ENCODE measurements at places on chromosomes 6 and 20.

DNA sequence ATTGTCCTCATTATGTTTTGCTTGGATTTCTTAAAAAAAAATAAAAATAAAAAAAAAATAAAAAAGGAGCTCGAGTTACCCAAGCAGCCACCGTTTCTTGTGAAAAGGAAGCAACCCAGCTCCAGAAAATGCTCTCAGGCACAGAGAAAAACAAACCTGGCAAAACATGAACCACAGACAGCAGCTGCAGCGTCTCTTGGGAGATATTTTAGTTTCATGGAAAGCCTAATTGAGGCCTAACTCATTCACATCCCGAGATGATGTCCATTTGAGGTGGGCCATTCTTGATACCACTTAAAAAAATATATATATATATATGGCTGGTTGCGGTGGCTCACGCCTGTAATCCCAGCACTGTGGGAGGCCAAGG, 13.7 kb upstream of the MRAP2 start:
- no peak for DNase-seq

- no peak for DNase-seq
Observed at GRCh38 chr6:126723541-126724170, 383.7 kb downstream of the CENPW start.

GRCh38 chr6:106158816-106159215, 72.7 kb downstream of the PRDM1 start:
- no peak for DNase-seq

DNA sequence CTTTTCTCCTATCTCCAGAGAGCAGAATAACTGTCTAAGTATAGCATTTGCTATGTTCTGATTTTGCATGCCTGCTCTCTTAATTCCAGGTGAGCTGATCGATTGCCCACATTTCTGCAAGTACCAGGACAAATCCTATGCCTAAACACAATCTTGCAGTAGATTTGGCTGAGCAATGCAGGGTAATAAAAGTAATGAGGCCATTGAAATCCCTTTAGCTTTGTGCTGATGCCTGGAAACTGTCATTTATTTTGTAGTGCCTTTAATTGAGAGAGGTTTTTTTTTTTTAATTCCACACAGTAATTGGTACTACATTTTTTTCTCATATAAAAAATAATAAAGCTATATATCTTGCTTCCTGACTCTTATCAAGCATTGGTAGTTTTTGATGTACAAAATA, 252.3 kb downstream of the NKAIN2 start:
- no peak for DNase-seq

GRCh38 chr6:161238081-161238480, 35.8 kb downstream of the AGPAT4 start:
- DNase-seq, result no peak

GRCh38 chr6:14656649-14657048, 539.1 kb downstream of the CD83 start:
- DNase-seq, result no peak

GRCh38 chr20:46708172-46708860, 1.1 kb upstream of the SLC2A10 start:
- no peak for DNase-seq

- no peak for DNase-seq
Observed at GRCh38 chr6:152356662-152357061, 280.5 kb downstream of the SYNE1 start.

GRCh38 chr20:56207656-56208055, 40.9 kb upstream of the MC3R start:
- DNase-seq, result no peak

DNA sequence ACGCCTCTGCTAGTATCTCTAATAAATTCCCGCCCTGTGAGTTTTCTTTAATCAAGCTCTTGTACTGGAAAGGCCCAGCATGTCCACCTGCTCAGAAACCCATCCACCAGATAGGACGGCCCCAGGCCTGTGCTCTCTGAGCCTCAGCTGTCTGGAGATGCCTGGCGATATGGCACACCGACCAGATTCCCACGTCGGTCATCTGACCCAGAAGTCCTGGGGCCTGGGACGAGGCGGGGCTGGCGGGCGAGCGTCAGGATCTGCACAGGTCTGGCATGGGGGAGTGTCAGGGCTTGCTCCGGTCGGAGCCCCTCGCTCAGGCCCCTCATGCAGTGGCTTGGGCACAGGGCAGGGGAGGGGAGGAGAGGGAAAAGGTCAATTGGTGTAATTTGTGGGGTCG, 10.2 kb downstream of the RNASET2 start:
- no peak for DNase-seq

GRCh38 chr6:57130661-57131177, 40.7 kb downstream of the ZNF451 start:
- no peak for DNase-seq

GRCh38 chr20:22226849-22227700, 357.3 kb downstream of the FOXA2 start:
- no peak for DNase-seq

GRCh38 chr20:1874450-1875182, 20.6 kb upstream of the SIRPA start:
- no peak for DNase-seq

- DNase-seq, result no peak
Observed at GRCh38 chr20:59939879-59940128, 301 bp downstream of the PPP1R3D start.

DNA sequence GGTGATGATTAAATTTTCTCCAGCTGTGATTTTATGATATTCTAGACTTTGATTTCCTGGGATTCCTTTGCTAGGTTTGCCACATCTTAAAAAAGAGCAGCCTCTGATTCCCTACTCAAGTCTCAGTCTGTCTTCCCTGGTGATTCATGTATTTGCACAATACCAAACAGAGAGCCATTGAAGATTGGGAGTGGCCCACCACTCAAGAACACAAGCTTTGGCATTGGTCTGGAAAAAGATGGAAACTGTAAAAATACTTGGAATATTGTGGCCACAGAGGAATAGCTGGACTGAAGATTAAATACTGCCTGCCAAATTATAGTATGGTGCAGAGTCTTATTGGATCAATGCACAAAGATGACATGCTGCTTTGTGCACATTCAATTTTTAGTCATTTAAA, 32.9 kb downstream of the PTCHD4 start:
- no peak for DNase-seq

DNA sequence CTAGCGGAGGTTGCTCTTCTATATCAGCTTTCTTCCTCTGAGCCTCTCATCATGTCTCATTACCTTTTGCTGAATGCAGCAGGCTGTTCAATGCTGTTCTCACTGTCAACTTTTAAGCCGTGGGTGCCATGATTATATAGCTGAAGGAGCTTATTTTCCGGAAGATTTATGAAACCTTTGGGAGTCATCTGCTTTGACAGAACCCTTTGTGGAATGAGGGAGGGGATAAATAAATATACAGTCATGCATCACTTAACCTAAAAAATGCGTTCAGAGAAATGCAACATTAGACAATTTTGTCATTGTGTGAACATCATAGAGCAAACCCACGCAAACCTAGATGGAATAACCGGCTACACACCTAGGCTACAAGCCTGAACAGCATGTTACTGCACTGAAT, 102.2 kb upstream of the AKAP12 start:
- no peak for DNase-seq

DNA sequence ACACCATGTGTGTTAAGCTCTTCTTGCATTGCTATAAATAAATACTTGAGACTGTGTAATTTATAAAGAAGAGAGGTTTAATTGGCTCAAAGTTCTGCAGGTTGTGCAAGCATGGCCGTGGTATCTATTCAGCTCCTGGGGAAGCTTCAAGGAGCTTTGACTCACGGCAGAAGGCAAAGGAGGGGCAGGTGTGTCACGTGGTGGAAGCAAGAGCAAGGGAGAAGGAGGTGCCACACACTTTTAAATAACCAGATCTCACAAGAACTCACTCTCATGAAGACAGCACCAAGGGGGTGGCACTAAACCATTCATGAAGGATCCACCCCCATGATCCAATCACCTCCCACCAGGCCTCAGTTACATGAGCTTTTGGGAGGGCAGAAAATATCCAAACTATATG, 193.7 kb downstream of the ERMARD start:
- no peak for DNase-seq

DNA sequence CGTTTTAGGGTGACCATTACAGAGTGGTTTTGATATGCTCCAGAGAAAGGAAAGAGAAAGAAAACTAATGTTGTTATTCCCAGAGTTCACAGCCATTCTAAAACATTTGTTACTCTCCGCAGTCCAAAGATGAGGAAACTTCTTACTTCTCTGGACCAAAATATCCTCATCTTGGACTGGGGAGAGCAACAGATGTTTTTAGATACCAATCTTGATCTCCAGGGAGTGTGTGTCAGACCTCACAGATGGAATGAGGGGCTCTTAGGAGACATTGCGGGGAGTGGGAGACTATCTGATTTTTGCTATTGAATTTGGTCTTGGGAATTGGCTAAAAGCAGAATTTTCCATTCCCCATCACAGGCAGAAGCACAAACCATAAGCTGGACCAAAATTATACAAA, 110.8 kb downstream of the TNFAIP3 start:
- DNase-seq, result no peak

- DNase-seq, result no peak
Observed at GRCh38 chr20:5658912-5659345, 91.3 kb upstream of the SHLD1 start.

- DNase-seq, result no peak
Observed at GRCh38 chr6:122861594-122861993, 72.5 kb downstream of the SMPDL3A start.

GRCh38 chr6:1720620-1721322, 111.1 kb downstream of the FOXC1 start:
- no peak for DNase-seq

GRCh38 chr6:27314046-27314445, 2.0 kb upstream of the POM121L2 start:
- no peak for DNase-seq

GRCh38 chr20:62580733-62581132, 61.6 kb upstream of the SLCO4A1 start:
- DNase-seq, result no peak

- DNase-seq, result no peak
Observed at GRCh38 chr6:31403283-31404060, at the start of gene MICA. Gene MICA, plus strand, starts transcription at chr6:31403595. Its CDS starts 38 bp downstream, at chr6:31403633.

GRCh38 chr20:6699921-6700562, 67.4 kb upstream of the BMP2 start:
- DNase-seq, result no peak

GRCh38 chr6:33419580-33420490, at the start of gene SYNGAP1:
Gene SYNGAP1, plus strand, starts transcription at chr6:33420065. Its CDS starts 200 bp downstream, at chr6:33420265.
- no peak for DNase-seq

- no peak for DNase-seq
Observed at GRCh38 chr20:9160757-9161156, 91.9 kb downstream of the PLCB4 start.

DNA sequence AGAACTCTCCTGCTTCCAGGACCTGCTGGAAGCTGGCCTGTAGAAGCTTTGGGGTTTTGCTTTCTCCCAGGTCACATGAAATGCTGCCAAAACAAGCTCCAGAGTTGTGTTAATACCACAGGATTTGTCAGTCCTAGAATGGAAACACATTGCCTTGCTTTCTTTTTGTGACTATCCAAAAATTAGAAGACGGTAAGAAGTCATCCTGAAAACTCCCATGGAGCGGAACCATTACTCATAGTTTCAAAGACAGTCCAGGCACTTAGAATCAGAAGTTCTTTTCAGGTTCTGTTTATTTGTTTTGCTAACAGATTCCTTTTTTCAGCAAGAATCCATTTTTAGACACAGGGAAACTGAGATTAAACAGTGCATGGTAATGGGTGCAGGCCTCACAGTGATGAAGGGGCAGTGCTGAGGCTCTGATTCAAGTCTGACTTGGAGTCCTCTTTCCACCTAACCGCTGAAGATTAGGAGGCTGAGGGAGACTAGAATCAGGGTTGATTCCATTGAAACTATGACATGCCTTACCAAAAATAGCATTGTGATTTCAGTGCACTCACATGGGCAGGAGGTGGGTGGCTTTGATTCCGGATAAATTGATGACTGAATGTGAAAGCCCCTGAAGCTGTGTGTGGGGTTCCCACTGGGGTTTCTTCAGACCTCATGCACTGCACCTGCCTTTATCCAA, 72.2 kb upstream of the NAA20 start:
- DNase-seq, result no peak

DNA sequence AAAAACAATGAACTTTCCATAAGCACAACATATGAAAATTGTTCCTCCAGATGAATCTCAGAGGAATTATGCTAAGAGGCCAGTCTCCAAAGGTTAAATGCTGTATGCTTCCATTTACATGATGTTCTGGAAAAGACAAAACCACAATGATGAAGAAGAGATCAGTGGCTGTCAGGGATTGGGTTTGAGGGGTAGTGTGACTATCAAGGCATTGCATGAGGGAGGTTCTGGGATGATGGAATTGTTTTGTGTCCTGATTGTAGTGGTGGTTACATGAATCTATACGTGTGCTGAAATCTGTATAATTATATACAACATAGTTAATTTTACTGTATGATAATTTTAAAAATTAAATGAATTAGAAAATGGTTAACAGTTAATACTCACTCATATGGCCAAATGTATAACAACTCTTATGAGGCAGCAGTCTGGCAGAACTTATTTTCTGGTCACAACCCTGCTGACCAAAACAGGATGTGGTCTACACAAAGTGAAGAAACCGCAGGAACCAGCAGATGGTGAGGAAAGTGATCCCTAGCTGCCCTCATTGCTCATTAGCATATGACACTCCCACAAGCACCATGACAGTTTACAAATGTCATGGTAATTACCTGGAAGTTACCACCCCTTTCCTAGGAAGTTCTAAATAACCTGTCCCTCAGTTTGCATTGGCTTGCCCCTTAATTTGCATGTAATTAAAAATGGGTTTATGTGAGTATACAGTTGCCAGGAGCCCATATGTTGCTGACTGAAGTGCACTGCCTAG, 31.9 kb downstream of the NSFL1C start:
- no peak for DNase-seq

DNA sequence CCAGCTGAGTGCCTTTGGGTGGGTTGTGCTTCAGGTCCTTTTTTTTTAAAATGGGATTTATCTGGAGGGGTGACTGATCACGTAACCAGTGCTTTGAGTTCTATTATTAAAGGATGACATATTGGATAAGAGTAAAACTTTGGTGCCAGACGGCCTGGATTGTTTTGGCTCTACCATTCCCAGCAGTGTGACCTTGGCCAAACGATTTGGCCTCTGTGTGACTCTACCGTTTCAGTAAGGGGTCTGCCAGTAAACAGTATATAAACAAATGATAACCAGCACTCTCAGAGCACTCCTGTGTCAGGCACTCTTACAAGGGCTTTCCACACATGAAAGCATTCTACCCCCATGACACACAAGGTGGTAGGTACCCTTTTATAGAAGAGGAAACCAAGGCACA, 8.7 kb downstream of the SCRT2 start:
- DNase-seq, result no peak

GRCh38 chr6:84137051-84137375, 90.4 kb downstream of the CEP162 start:
- no peak for DNase-seq

GRCh38 chr6:79134699-79135474, 56.8 kb upstream of the PHIP start:
- no peak for DNase-seq

DNA sequence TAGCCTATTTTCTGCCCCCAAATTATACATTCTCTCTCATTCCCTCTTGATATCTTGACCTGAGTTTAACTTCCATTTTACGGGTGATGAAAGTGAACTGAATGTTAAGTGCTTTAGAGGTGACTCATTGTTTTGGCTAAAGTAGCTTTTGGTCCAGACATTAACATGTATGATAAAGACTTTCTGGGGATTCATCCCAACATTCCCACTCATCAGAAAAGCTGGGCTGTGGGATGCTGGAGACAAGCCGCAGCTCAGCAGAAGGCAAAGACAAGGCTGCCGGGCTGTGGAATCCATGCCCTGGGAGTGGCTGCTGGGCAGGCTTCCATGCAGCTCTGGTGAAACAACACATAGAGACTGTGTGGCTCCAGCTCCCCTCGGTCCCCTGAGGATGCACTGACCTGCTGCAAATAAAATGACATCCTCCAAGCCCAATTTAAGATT, 89.9 kb upstream of the SYNDIG1 start:
- DNase-seq, result peak; percentile 14

- DNase-seq, result no peak
Observed at GRCh38 chr6:33815854-33816253, 12.1 kb upstream of the MLN start.
